ENCODE measurements at places on chromosomes 5 and 9.

GRCh38 chr5:154163327-154164248 lies 26.9 kb upstream of the GALNT10 start:
- no peak for DNase-seq

DNA sequence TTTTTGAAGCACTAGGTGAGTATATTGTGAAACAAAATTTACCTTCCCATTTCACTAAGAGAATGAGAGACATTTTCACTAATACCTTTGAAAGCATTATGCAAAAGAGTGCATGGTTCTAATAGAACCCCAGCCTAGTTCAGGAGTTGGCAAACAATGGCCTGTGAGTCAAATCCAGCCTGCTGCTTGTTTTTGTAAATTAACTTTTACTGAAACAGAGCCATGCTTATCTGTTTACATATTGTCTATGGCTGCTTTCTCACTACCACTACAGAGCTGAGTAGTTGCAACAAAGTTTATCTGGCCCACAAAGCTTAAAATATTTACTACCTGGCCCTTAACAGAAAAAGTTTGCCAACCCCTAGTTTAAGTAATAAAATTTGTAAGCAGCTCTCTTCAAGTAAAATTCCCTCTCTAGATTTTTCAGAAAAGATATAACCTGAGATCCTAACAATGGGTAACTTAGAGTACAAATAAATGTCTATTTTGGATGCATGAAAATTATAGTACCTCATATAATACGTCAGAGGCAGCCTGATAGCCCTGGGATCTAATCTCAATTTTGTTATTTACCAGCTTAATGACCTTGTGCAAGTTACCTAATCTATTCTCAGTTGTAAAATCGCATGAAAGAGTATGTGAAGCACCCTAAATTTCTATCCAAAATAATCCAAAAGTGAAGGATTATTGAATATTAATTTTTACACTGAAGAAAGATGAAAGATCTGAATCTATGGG lies 50.7 kb upstream of the ARL15 start:
- no peak for DNase-seq

DNA sequence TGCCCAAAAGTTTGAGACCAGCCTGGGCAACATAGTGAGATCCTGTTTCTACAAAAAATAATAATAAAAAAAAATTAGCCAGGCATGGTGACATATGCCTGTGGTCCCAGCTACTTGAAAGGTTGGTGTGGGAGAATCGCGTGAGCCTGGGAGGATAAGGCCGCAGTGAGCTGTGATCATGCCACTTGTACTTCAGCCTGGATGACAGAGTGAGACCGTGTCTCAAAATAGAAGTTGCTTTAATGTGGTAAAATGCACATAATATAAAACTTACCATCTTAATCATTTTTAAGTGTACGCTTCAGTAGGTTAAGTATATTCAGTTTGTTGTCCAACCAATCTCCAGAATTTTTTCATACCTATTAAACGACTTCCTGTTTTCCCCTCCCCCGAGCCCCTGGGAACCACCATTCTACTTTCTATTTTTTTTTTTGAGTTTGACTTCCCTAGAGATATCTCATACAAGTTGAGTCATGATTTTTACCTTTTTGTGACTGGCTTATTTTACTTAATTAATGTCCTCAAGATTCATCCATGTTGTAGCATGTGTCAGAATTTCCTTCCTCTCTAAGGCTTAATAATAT lies 120.1 kb upstream of the POC5 start:
- no peak for DNase-seq

- peak; percentile 53 for DNase-seq
These were observed 3.7 kb downstream of the C9orf50 start for GRCh38 chr9:129617167-129617566.

DNA sequence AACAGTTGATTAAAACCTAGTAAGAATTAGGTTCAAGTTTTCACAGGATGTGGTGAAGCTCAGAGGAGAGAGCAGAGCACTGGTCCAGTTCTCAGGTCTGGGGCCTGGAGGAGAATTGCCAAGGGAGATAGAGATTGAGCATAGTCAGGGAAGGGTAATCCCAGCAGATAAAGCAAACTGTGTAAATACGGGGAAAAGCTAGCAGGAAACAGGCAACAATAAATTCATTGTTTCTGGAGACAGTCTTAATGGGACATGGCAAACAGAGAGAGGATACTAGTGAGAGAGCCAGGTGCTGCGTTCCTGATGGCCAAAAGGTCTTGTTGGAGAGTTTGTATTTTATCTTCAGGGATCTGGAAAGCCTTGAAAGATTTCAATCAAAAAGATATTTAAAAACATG lies 333.0 kb downstream of the PDE4D start:
- peak; percentile 38 for DNase-seq

GRCh38 chr9:4489562-4489918 lies 728 bp upstream of the SLC1A1 start:
- DNase-seq = peak; percentile 62

DNA sequence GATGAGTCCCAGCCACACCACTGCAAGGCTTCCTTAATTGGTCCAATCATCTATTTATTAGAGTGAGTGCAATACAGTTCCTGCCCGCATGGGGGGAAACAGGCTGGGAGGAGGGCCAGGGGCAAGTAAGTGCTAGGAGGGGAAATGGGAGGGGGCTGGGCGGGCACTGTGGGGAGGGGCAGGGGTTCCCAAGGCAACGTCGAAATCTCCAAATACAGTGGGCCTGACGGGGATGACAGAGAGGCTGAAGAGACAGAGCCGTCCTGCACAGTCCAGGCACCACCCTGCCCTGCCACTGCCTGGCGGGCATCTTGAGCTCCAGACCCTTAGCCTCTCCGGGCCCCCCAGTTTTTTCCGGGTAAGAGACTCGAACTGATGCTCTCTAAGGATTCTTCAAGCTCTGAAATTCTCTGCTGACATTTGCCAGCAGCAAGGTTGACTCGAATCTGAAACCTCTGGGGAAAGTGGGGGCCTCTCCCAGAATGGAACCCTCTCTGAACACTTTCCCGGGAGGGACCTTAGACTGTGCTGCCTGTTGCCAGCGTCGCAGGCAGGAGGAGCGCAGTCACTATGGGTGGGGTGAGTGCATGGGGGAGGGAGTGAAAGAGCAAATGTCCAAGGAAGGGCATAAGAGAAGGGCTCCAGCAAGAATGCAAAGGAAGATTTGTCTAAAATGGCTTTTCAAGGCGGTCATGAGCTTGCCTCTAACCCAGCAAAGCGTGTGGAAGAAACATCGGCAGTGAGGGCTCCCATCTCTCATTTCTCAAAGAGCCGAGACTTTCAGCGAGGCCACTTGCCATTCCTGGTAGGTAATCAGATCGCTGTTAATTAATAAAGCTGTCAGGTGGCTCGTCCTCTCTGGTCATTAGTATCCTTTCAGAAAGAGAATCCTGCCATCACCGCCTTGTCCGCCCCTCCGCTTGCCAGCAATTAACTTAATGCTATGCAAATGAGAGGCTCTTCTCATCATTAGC lies 99.0 kb downstream of the GTF3C4 start:
- DNase-seq = peak; percentile 13

GRCh38 chr5:179755022-179755421 lies 22.4 kb downstream of the MAML1 start:
- DNase-seq = no peak

All from HT-29 (cell line).